ENCODE measurements at places on chromosomes 7 and 10.

DNA sequence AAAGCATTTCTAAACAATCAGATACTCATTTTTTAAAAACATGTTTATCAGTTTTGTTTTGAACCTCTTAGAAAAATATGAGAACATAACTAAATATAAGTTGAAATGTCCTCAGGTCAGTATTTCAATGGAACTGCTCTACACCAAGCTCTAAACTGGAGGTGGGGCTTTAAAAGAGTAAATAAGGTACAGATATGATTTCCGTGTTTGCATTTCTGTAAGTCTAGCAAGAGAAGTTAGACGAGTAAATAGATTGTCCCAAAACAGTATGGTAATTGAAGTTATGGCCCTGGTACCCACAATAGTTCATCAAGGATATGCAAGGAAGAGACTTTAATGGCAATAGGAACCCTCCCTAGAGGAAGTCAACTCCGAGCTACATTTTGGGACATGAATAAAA is 115.1 kb upstream of the AKR1E2 start:
- DNase-seq: no peak

- DNase-seq: no peak
Observed at GRCh38 chr10:86399514-86399878, 32.9 kb upstream of the GRID1 start.

- no peak for DNase-seq
Observed at GRCh38 chr7:42023262-42023661, 213.7 kb downstream of the GLI3 start.

DNA sequence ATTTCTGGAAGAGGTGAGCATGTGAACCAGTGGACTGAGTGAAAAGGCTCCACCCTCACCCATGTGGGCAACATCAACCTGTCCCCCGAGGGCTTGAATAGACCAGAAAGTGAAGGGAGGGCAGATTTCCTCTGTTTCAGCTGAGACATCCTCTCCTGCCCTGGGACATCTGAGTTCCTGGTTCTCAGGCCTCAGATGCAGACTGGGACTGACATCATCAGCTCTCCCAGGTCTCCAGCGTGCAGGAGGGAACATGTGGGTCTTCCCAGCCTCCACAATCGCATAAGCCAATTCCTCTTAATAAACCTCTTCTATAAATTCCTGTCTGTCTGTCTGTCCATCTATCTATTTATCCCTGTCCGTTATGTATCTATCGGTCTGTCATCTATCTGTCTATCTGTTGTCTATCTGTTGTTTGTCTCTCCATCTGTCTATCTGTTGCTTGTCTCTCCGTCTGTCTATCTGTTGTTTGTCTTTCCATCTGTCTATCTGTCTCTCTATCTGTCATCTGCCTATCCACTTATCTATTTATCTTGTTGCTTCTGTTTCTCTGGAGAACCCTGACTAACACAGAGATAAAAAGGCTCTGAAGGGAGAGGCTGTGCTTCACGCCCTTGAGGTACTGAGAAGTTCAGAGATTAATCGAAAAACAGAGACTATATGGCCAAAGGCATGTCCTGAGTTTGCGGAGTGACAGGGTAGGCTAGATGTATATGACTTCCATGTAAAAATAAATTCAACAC is 140.3 kb upstream of the PFKP start:
- DNase-seq: no peak

GRCh38 chr10:50552771-50553535 is 70.8 kb downstream of the SGMS1 start:
- DNase-seq: no peak

DNA sequence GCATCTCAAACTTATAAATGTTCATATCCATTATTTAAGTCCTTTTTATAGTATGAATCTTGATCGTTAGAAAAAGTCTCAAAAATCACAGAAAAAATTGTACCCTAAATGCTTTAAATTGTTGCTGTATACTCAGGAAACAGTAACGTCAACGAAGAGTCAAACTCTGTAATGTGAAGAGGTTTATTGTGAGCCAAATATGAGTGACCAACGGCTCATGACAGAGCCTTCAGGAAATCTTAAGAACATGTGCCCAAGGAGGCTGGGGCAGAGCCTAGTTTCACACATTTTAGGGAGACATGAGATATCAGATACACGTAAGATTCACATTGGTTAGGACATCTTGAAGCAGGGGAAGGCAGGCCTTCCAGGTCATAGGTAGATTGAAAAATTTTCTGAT is 86.1 kb downstream of the PIP4K2A start:
- DNase-seq: no peak

- DNase-seq: no peak
Observed at GRCh38 chr10:21238717-21239116, 286.8 kb downstream of the SKIDA1 start.

DNA sequence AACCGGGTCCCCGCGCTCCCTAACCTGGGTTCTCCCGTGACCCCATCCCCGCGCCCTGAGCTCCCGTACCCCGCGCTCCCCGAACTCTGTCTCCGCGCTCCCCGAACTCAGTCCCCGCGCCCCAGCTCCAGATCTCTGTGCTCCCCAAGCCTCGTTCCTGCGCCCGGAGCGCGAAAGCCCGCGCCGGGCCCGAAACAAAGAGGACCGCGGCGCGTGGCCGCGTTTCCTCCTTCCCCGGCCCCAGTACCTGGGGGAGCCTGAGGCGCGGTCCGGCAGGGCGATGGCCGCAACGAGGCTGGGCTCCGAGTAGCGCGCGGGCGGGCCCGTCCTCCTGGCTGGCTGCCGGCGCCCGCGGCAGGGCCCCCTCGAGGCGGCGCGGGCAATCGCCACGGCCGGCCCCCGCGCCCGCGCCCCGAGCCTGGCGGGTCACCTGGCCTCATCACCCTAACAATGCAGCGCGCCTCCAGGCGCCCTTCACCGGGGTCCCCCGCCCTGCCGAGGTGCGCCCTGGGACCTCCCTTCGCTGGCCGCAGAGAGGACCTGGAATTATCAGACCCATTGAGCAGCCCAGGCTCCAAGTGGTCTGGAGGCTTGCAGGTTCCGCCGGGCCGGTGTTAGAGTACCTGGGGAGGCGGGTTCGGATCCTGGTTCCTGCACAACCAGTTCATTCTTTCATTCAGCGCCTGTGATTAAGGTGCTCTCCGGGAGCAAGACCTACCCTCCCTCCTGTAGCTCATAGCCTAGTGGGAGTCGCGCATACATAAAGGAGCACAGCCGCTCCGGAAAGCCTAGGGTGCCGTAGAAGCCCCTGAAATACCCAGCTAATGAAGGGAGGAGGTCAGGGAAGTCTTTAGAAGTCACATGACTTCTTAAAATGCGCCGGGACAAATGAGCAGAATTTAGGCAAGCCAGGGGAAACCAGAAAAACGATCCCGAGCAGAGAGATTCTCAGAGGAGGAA is at the start of gene TNS3:
Gene TNS3 (minus strand): TSS at position 308 of the 960 bp plus-strand sequence. CDS start 142,475 bp downstream, outside the sequence.
- no peak for DNase-seq

DNA sequence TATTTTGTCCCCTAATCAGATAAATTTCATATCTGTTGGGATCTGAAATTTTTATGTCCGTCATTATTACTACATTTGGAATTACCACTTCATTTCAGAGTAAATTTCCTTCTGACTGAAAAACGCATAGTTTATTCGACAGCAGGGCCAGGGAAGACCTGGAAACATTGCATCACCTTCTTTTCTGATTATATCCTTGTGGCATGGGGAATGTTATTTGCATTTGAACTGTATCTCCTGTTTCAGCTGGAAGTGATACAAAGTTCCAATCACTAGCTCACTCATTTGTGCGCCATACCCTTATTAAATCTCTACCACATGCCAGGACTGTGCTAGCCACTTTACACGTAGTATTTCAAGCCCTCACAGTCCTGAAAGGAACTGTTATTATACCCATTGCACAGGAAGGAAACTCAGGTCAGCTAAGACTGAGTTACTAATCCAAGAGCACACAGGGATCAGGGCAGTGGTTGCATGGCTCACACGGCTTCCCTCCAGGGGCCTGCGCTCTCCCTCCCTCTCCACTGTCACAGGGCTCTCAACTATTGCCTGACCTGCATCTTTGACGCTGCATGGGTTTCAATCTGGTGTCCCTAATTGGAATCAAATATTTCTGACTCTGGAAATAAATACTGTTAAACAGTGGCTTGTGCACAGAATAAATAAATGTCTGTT is 84.4 kb upstream of the NANOS1 start:
- no peak for DNase-seq

DNA sequence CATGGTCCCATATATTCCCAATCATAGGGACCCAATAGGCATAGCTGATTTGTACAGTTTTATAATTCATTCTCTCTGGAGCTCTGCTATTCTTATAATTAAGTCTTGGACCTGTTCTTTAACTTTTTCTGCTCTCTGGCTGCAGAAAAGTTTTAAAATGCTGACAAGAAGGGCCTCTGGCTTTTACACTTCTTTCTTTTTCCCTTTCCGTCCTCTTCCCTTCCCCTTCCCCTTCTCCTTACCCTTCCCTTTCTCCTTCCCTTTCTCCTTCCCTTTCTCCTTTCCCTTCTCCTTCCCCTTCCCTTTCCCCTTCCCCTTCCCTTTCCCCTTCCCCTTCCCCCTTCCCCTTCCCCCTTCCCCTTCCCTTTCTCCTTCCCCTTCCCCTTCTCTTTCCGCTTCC is 101.3 kb upstream of the TPK1 start:
- no peak for DNase-seq

DNA sequence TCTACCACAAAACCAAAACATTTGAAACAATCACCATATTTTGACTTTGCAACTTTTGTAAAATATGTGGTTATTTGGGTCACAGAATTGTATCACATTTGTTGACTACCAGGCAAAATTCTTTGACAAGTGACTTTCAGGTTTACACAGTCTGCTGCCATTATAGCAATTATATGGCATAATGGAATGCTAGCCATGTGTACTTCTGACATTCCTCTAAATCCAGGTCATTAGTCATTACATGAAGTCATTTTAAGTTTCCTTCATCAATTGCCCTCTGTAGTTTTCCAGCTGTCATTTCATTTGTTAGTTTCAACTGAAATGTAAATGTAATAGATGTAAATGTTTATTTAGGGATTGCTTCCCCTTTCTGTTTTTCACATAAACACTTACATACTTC is 137.5 kb downstream of the IMMP2L start:
- no peak for DNase-seq

Data from iPS DF 19.7 (cell line).